DMS79 treated with DMSO at 0.1 percent for 48 hours (cell line): ENCODE measurements at places on chromosomes 12 and 14.

GRCh38 chr14:22008766-22009165 lies 335.1 kb upstream of the OR4E1 start:
- no peak for DNase-seq

DNA sequence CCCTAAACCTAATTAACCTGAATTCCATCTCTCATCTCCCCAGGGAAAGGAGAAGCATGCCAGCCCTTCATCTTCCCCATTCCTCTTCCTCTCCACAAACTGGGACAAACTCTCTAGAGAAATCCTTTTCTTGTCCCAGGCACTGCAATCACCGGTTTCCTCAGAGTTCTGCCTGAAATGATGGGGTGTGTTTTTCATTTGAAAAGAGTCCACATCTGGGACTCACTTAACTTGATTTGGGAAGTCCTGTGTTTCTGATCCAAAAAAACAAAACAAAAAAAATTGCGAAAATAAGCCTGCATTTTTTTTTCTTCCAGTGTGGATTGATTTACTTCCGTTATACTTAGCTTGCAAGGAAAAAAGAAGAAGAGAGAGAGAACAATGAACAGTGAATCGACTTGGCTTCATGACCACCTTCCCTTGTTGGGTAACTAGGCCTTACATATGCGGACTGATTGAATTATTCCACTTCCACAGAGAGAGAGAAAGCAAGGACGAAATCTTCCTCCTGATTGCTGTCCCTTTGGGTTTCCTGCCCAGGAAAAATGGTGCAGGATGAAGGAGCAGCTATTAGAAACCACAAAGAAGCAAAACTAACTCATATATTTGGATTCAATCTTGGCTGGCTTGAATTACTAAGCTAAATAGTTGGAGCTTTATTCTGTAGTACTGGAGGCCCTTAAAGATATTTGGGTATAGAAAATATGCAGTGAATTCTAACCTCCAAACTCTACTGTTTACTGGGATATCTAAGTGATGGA lies 506.2 kb upstream of the TBX3 start:
- DNase-seq = no peak

DNA sequence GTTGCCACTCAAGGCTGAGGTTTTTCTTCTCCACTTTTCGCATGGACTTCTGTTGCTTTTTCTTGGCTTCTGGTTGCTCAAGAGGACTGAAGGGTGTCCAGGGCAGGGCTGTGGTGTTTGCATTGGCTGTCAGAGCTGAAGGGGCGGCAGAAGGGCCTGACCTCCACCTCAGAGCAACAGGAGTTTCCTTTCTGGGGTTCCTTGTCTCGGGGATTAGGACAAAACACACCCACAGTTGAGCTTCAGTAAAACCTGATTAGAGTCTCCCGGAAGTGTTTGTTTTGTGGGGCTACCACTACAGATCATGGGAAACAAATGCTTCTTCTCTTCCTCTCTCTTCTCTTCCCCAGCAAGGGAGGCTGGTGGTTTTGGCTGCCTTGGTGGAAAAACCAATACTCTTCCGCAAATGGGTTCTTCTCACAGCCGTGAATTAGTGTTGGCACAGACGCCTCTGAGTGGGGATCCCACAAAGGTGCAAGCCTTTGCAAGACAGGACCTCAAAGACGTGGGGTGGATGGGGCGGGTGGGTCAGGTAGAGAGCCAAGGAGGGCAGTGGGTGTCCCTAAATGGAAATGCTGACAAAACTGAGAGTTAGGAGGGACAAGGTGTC lies 317.7 kb upstream of the TBX3 start:
- DNase-seq = no peak

- DNase-seq = peak; percentile 29
Measured at GRCh38 chr14:55122440-55122986, 6.5 kb upstream of the LGALS3 start.

DNA sequence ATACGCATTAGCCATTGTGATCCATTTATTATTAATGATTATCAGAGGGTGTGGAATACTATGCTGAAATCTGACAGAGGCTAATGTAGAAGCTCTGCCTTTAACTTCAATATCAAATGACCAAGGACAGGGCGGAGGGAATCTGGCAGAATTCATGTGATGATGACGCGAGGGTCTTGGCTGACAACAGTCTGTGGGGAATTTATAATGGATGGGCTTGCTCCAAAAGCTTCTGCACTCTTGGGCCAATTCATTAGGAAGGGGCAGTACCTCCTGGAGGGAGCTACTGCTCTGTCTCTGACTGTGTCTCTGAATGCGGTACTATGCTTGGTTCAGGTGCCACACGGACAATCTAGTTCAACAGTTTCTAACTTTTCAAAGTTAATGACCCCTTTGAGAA lies 46.2 kb downstream of the GALNT8 start:
- no peak for DNase-seq

DNA sequence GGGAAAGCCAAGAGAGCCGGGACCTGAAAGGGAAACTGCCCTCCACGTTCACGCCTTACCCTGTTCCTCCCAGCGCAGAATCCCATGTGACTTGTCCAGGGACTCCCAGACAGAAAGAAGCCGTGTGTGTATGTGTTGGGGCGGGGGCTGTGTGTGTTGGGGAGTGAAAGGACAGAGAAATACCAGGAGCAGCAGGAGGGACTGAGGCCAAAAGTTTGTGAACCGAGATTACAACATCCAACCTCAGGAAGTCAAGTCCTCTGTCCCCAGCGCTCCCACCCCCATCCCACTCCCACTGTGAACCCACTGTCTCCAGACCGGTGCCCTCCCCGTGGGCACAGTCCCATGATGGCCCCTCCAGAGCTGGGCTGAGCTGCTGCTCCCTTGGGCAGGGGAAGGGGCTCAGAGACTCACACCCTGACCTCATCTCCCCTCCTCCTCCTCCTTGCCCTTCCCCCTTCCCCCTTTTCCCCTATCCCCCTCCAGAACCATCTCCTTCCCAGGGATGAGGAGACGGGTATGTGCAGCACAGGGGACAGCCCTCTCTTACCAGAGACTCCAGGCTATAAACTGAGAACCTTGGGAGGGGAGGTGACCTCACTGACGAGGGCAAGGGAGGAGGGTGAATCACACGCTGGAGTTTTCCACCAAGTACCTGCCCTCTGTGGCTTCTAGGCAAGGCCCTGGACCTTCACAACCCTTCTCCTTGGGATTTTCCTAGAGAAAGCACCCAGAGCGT lies at the start of gene SLC6A12:
TSS of gene SLC6A12 (minus strand) at position 155 of the 739 bp plus-strand sequence. CDS start 4,171 bp downstream, outside the sequence.
- DNase-seq = no peak

DNA sequence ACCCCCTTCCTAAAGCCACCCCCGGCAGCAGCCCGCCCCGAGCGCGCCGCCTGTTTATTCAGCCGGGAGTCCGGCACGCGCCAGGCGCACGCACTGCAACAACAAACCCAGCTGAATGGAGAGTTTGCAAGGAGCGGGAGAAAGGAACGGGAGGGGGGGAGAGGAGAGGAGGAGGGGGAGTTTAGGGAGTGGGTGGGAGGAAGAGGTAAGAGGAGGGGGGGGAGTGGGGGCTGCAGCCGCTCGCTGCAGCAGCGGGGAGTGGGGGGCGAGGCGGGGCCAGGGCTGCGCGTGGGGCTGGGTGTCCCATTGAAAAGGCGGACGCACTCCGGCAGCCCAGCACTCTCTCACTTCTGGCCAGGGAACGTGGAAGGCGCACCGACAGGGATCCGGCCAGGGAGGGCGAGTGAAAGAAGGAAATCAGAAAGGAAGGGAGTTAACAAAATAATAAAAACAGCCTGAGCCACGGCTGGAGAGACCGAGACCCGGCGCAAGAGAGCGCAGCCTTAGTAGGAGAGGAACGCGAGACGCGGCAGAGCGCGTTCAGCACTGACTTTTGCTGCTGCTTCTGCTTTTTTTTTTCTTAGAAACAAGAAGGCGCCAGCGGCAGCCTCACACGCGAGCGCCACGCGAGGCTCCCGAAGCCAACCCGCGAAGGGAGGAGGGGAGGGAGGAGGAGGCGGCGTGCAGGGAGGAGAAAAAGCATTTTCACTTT lies at the start of gene ASCL1:
TSS of gene ASCL1 (plus strand) at position 336 of the 712 bp plus-strand sequence. CDS start 571 bp downstream, outside the sequence.
- peak; percentile 97 for DNase-seq
